SK-N-SH (cell line): ENCODE measurements at places on chromosomes 5 and 9.

DNA sequence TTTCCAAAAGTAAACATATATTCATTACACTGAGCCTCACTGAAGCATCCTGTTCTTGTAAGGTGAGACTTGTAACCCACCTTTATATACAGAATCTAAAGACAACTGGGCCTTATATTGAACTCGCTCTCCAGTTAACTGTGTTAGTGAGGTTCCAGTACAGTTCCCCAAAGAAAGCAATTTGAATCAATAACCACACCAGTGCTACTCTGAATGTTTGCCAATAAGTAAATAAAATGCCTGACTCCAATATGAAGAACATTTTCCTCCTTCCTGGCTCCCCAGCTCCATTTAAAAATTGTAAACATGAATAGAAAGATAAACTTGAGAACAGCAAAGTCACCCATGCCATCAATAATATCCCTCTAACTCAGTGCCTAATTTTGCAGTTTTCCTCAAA lies 50.1 kb downstream of the FBXW11 start:
- no peaks in the 10 kb centered on the region for H3K27me3 ChIP-seq
- DNase-seq = no peak
- no peaks in the 10 kb centered on the region for H3K36me3 ChIP-seq
- peaks cover 12% of the 10 kb centered on the region for H3K4me1 ChIP-seq
- no peak overlapping the region; the same call in 1 of the 2 replicates for H3K27ac ChIP-seq
- H3K4me3 ChIP-seq = no peak overlapping the region

GRCh38 chr9:81231011-81231410 lies 458.3 kb downstream of the TLE1 start:
- no peak overlapping the region for H3K4me3 ChIP-seq
- H3K27ac ChIP-seq = no peak overlapping the region
- no peak for DNase-seq
- H3K4me1 ChIP-seq = peaks cover 2% of the 10 kb centered on the region; the same call in 1 of the 2 replicates

GRCh38 chr9:136692185-136693134 lies 5.2 kb upstream of the AGPAT2 start:
- no peaks in the 10 kb centered on the region for H3K27me3 ChIP-seq
- no peaks in the 10 kb centered on the region for H3K36me3 ChIP-seq
- H3K4me3 ChIP-seq = no peak overlapping the region
- DNase-seq = no peak
- no peak overlapping the region for H3K27ac ChIP-seq
- H3K4me1 ChIP-seq = no peaks in the 10 kb centered on the region

DNA sequence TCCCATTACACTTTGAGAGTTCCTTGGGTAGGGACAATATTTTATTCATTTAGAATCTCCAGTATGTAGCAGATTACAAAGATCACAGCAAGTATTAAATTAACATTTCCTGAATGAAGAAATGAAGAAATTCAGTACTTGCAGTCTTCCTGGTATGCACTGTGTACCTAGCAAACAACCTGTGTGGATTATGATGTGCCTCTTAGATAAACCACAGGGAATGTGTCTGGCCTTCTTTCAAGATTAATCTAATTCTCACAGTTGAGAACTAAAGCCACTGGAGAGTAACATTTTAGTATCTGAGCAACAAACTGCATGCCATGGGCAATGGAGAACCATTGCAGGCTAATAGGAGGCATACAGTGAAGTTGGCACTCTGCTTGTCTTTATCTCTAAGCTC lies 199.4 kb downstream of the AP3B1 start:
- H3K27ac ChIP-seq = no peak overlapping the region
- H3K36me3 ChIP-seq = peaks cover 14% of the 10 kb centered on the region
- no peak for DNase-seq
- no peaks in the 10 kb centered on the region for H3K4me1 ChIP-seq
- H3K27me3 ChIP-seq = no peaks in the 10 kb centered on the region

GRCh38 chr5:73899055-73899454 lies 273.1 kb downstream of the ARHGEF28 start:
- H3K27ac ChIP-seq = no peak overlapping the region; the same call in 1 of the 2 replicates
- DNase-seq = peak; percentile 48
- no peak overlapping the region for H3K4me3 ChIP-seq
- H3K27me3 ChIP-seq = no peaks in the 10 kb centered on the region
- H3K4me1 ChIP-seq = no peaks in the 10 kb centered on the region

DNA sequence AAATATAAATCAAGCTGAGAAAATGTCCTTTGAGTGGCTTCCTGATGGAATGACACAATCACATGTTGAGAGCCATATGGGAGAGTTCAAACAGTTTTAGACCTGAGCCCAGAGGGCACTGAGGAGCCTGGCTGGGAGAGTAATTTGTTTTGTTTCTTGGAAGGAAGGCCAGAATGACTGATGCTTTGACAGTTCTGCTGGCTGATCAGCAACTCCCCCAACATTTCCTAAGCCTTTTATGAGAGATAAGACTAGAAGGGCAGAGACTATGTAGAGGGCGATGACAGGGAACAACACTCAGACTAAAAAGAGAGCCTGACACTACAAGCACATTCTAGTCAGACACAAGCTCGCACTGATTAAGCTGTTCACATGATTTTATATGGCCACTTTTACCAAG lies 169.2 kb downstream of the COX7C start:
- H3K36me3 ChIP-seq = no peaks in the 10 kb centered on the region
- no peak overlapping the region for H3K27ac ChIP-seq
- H3K4me1 ChIP-seq = no peaks in the 10 kb centered on the region
- no peak overlapping the region for H3K4me3 ChIP-seq
- peaks cover 11% of the 10 kb centered on the region; the same call in 1 of the 2 replicates for H3K27me3 ChIP-seq

GRCh38 chr5:74332682-74333081 lies 307.8 kb downstream of the ENC1 start:
- H3K27me3 ChIP-seq = no peaks in the 10 kb centered on the region
- H3K27ac ChIP-seq = no peak overlapping the region
- H3K4me1 ChIP-seq = peaks cover 2% of the 10 kb centered on the region
- DNase-seq = no peak

GRCh38 chr5:134626369-134627014 lies 6.1 kb downstream of the SAR1B start:
- no peak overlapping the region for H3K27ac ChIP-seq
- peaks cover 2% of the 10 kb centered on the region; the same call in 1 of the 2 replicates for H3K36me3 ChIP-seq
- no peak overlapping the region for H3K4me3 ChIP-seq
- H3K4me1 ChIP-seq = 0 out of 2 replicates have a peak, but pooled peaks cover 4% of the 10 kb centered on the region
- no peaks in the 10 kb centered on the region for H3K27me3 ChIP-seq

DNA sequence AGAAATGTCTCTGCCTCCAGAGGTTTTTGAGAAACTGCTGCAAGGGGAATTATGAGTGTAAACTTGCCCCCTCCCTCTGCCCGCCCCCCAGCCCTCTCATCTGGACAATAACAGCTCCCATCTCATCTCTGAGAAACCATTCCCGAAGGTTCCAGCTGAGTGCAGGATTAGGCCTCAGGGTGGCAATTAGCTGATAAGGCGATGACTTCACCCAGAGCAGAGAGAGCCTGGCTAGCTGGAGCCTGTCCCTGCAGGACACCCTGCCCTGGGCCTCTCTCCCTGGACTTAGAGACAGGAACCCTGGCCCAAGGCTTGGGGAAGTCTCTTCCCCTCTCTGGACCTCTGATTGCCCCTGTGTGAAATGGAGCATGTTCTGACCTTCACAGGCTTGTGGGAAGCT lies 45.7 kb upstream of the HAND1 start:
- no peaks in the 10 kb centered on the region for H3K27me3 ChIP-seq
- H3K36me3 ChIP-seq = no peaks in the 10 kb centered on the region
